ENCODE measurements at places on chromosomes 3 and 15.

DNA sequence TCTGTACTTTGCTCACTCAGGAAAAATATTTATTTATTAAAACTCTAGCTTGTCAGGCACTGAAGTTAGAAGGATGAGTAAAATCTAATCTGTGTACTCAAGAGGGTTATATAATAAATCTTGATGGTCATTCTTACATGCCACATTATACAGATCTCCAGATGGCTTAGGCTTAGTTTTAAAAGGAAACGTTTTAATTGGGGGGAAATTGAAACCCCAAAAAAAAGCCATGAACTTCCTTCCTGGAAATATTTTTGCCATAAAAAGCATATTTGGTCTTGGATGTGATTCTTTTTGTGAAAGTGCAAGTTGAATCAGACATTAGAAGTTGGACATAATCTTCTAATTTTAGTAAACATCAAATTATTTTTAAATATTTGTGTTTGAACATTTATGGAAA, 6.0 kb downstream of the SENP8 start:
- DNase-seq, result no peak

DNA sequence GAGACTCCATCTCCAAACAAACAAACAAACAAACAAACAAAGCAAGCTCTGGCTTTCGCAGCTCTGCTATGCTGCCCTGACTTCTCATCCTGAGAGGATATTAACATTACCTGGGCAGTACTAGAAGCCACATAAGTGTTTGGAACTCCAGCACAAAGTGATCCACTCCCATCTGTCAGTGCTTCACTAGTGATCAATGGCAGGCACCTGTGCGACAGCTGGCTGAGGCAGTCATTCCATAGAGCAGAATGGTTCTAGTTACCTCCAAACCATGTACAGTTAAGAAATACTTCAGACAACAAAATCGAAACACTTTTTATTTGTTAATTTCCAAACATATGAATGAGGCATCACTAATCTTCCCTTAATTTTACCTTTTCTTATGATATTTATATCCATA, 2.8 kb upstream of the MB21D2 start:
- DNase-seq, result no peak

GRCh38 chr3:77370413-77370812, 330.5 kb downstream of the ROBO2 start:
- no peak for DNase-seq

- DNase-seq, result no peak
Observed at GRCh38 chr15:77525400-77525811, 104.7 kb downstream of the HMG20A start.

- no peak for DNase-seq
Observed at GRCh38 chr15:67196222-67196621, 58.2 kb downstream of the AAGAB start.

GRCh38 chr15:100078511-100079220, 263.1 kb downstream of the ADAMTS17 start:
- no peak for DNase-seq

- no peak for DNase-seq
Observed at GRCh38 chr3:158958873-158959272, 157.0 kb downstream of the MFSD1 start.

DNA sequence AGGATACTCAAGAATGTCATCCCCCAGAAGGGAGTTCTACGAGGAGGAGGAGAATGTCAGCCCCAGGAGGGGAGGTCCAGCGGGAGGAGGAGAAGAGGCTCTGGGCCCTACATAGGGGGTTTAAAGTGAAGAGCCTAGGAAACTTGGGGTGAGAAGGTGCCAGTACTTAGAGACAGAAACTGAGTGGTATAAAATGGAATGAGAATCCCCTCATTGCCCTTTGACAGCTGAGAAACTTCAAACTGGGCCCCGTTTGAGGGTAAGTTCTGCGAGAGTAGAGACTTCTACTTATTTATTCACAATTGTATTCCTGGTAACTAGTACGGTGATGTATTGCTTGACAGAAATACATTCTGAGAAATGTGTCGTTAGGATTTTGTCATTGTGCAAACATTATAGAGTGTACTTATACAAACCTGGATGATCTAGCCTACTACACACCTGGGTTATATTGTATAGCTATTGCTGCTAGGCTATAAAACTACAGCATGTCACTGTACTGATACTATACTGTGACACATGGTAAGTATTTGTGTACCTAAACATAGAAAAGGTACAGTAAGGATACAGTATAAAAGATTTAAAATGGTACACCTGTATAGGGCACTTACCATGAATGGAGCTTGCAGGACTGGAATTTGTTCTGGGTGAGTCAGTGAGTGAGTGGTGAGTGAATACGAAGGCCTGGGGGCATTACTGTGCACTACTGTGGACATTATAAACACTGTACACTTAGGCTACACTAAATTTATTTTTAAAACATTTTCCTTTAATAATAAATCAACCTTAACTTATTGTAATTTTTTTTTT, 62.0 kb downstream of the TSC22D2 start:
- no peak for DNase-seq

DNA sequence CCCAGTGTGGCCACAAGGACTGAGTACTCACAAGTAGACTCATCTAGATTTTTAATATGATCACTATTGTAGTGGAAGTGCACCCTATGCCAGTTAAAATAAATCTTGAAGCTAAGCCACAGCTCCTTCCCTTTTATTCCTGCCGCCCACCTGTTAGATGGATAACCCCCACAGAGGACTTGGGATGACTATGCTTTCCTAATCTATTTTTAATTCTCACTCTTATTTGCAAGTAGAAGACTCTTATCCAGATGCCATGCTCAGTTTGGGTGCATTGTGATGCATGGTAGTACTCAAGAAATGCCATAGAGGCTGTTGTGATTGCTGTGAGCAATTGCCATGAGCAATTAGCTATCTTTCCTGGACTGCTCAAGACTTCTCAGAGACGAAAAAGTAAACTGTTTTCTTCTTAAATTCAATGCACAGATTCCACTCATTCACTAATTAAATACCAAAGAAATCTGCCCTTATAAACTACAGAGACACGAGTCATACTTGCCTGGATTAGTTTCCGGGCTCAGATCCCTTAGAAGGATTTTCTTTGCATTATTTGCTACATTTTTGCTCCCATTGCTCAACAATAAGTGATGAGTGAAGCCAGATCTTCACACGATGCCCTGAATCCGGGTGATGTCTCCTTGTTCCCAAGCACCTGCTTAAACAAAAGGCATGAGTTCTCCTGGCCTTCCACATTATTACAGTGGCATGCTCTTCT, 472.1 kb downstream of the SOX2 start:
- DNase-seq, result no peak

GRCh38 chr15:89982315-89983055, 18.6 kb upstream of the ZNF710 start:
- no peak for DNase-seq

DNA sequence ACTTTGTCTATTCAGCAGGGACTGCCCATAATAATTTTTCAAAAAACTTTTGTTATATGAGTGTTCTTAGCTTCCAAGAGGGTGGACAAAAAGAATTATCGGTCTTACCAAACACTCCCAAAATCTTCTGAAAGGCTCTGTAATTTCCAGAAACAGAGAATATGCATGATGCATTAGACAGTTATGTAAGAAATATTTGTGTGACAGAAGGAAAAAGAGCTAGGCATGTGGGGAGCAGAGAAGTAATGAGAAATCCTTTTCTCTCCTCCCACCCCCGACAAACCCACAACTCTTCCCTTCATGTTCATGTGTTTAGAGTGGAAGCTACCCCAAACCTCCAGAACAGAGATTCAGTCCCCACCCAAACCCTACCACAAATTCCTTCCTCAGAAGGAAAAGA, 86.8 kb downstream of the MYO5A start:
- no peak for DNase-seq

All from stimulated activated CD8-positive, alpha-beta memory T cell treated with anti-CD3 and anti-CD28 coated beads, Interleukin-7, amount 100 ng/mL, for 1 hour (primary cell).